ENCODE measurements at places on chromosomes 12 and 14.

DNA sequence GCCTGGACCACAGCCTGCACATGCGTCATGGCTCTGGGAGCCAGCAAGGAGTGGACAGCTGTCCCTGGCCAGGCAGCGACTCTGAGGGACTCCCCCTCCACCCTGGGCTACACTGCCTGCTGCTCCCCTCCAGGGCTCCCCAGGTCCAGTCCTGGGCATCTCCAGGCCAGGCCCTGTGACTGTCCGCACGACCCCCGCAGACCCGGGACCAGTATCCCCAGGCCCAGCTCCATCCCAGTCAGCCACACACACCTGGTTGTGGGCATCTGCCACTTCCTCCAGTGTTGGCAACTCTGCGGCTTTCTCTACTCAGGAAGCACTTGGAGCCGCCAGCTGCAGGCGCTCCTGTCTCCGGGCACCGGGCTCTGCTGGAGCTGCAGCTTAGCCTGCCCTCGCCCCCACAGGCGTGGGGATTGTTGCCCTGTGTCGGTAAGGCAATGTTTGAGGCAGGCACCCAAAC lies 2.4 kb downstream of the ULK1 start:
- DNase-seq, result no peak

DNA sequence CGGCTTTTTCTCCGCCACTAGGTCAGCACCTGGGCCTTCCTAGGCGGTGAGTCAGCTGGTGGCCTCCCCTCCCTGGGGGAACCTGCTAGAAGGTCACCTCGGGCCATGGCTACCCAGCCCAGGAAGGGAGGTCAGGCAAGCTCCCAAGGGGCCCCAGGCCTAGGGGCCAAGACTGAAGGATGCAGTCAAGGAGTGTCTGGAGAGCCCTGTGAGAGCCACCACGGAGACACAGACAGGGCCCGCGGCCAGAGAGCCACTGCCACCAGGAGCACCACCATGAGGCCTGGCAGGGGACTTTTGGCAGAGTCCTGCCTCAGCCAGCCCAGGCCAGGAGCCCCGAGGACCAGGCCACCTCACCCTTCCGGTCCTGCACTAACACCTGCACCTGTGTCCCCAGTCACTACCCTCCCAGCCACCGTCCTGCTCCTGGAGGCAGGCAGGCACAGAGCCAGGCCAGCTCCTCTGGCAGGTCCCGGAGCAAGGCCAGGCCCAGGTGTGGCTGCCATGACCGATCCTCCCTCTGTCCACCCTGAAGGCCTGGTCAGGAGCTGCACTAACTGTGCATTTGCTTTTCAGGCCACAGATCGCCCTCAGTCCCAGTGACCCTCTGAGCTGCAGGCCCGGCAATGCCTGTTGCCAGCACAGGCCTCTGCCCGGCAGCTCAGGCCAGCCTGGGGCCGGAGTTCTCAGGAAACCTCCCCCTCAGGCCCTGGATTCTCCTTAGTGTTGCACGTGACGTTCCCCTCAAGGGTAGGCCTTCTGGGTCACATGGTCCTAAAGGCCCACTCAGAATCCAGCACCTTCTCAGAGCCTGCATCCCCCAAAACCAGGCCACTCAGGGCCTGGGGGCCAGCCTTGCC lies 6.9 kb downstream of the PHETA1 start:
- DNase-seq, result no peak

DNA sequence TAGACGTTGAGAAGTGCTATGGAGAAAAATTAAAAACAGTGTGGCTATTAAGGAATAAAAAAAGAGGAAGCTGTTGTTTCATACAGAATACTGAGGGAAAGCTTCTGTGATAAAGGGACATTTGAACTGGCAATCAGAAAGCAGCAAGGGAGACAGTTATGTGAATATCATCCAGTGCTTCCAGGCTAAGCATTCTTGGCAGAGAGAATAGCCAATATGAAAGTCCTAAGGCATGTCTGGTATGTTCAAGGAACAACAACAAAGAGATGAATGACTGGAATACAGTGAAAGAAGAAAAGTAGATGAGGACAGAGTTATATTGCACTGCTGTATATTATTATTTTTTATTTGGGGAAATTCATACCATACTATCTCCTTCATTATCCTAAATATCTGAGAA lies 23.9 kb downstream of the SCAF11 start:
- no peak for DNase-seq

GRCh38 chr14:105005329-105005928 lies 15.5 kb downstream of the CDCA4 start:
- no peak for DNase-seq

- no peak for DNase-seq
Observed at GRCh38 chr12:130868412-130868811, 3.5 kb upstream of the RAN start.

- DNase-seq, result no peak
Observed at GRCh38 chr12:48197549-48197970, 5.5 kb downstream of the OR10AD1 start.

GRCh38 chr14:53967606-53968005 lies 11.0 kb upstream of the BMP4 start:
- no peak for DNase-seq

All from GM12891 (cell line).